ENCODE measurements at places on chromosomes 7 and 10.
A peak's percentile ranks its signal among the peaks of the same experiment; 100 is the strongest.

DNA sequence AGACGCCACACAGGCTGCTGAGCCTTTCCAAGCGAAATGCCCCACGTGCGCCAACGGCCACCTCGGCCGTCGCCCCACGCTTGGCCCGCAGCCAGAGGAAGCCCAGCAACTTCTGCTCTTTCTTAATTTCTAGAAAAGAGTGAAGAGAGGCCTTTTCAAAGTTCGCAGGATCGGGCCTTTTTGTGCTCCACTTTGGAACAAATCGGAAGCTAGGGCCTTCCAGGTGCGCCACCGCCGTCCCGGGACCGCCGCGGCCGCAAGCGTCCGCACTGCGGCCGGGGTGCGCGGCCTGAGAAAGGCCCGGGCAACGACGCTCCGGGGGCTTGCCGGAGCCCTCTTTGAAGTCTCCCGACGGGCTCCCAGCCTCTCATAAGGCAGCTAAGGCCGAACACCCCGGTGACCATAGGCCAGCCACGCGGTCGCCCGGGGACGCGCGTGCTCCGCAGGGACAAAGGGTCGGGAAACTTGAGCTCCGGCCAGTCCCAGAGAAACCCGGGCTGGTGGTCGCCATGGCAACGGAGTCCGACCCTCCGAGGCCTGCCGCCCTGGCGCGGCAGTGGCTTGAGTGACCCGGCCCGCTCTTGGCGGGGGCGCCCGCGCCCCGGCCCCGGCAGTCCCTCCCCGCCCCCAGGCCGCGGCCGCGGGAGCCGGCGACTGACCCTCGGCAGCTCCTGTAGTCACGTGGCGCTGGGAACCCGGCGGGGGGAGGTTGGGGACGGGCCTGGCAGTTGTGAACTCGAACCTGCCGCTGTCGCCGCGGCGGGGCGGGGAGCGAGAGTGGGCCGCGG lies at the start of gene REPIN1:
Gene REPIN1 (plus strand): TSS at position 727 of the 788 bp plus-strand sequence. CDS start 890 bp downstream, outside the sequence.
- peak; percentile 53 for DNase-seq

- no peak for DNase-seq
Measured at GRCh38 chr10:122221958-122222357, 49.1 kb upstream of the BTBD16 start.

GRCh38 chr7:94396596-94396995 lies 1.9 kb downstream of the COL1A2 start:
- DNase-seq, result no peak

GRCh38 chr10:93160829-93161228 lies 87.1 kb downstream of the CYP26A1 start:
- no peak for DNase-seq

DNA sequence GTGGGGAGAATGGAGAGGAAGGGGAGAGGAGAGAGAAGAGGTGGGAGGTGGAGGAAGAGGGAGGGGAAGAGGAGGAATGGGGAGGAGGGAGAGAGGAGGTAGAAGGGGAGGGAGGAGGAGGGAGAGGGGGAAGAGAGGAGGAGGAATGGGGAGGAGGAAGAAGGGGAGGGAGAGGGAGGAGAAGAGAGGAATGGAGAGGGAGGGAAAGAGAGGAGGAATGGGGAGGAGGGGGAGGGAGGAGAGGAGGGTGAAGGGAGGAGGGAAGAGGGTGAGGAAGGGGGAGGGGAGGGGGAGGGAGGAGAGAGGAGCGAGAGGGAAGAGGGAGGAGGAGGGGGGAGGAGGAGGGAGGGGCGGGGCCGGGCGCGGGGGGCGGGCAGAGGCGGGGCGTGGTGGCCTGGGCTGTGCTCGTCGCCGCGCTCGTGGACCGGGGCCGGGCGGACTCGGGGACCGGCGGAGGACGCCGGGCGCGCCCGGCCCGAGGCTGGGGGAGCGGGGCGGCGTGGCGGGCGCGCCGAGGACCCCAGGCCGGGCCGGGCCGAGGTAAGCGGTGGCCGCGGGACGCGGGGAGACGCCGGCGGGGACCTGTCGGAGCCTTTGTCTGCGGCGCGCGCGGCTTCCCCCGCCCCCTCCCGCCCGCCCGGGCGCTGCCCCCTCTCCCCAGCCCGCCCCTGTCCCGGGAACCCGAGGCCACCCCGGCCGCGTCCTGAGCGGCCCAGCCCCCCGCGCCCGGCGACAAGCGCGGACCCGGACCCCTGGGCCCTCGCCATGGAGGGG lies at the start of gene SLC29A4:
Gene SLC29A4 (plus strand): TSS at position 401 of the 774 bp plus-strand sequence. CDS start 4,874 bp downstream, outside the sequence.
- DNase-seq, result no peak

GRCh38 chr10:117860823-117861222 lies 185.9 kb downstream of the RAB11FIP2 start:
- DNase-seq, result peak; percentile 12

DNA sequence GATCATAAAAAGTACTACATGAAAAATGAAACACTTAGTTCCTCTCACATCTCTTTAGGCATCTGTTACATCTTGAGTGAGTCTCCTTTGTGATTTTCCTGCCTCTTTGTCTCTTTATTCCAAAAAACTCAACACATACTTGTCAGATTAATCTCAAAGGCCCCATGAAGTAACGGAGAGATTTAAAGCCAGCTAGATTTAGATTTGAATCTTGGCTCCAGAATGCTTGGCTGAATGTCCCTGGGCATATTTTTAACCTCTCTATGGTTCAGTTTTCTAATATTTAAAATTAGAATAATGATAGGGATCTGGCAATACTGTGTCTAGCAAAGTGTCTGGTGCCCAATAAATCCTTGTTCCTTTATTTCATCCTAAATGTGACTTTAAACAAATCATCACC lies 140.0 kb downstream of the DGKB start:
- no peak for DNase-seq
